ENCODE measurements at places on chromosomes 5 and 9.
A peak's percentile ranks its signal among the peaks of the same experiment; 100 is the strongest.

DNA sequence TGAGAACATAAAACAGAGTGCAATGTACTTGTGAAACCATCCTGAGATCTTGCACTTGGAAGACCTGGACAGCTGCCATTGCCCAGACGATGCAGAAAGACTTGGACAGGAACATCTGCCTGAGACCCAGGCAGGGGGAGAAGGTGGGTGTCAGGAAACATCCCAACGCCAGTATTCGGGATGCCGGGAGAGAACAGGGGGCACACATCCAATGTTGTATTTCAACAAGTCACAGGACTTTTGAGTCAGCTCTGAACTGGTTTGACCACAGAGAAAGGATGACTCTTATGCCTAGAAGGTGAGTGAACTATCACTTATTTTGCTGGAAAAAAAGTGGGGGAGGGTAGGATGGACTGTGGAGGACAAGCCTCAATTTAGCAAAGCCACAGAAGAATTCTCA is 124.6 kb downstream of the ROR2 start:
- no peak for DNase-seq

DNA sequence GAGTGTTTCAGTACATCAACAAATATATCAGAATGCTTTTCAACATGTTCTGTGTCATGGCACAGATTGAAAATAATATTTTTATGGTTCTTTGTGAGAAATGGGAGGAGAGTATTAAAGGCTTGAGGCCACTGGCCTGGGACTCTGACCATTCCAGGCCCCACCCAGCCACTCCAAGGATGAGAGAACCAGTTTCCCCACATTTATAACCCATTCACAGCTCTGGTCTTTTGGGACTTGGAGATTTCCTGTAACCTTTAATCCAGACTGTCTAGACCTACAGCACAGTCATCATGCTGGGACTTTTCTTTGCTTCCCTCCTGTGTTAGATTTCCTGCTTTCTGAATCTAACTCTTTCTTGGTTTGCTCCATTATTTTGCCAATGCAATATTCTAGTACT is 389.6 kb downstream of the KIAA0825 start:
- no peak for DNase-seq

DNA sequence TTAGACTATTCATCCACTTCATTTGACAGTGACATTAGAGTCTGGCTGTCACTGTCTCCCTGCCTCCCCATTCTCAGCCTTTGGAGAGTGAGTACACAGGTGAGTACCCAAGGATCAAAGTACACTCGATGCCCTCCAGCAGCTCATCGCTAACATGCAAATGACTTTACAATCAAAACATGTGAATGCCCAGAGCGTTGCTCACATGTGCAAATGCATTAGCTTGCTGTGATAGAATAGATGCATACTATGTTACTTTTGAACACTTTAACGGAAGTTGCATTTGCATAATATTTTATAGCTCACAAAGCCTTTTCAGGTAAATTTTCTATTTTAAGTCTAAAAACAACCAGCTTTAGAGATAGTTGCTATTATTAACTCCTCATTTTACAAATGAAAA is 107.6 kb downstream of the SYK start:
- DNase-seq, result peak; percentile 22

GRCh38 chr9:503881-504852 is 289.5 kb downstream of the DOCK8 start:
- DNase-seq, result no peak

DNA sequence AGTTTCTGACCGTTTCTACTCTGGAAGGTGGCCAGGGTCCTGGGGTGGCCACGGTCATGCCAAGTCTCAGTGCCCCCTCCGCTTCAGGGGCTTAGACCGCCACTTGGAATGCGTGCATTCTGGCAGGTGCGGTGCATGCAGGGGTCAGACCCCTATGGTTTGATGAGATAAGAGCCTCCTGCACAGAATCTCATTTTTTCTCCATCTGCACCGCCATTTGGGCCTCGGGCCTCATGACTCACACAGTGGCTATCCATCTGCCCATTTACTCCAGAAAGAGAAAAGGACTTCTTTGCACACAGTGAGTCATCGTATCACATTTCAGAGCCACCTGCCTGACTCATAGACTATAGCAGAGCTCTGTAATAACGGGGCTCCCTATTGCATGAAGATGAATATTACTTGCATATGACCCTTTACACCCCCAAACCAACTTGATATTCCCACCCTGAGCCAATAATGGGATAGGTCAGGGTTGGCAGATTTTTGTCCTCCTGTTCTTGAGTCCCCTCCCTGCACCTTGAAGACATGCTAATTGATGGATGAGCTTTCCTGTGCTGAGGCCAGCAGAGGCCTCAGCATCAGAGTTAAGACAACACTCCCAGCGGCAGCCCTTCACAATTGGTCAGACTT is 157.4 kb downstream of the NR3C1 start:
- no peak for DNase-seq

- DNase-seq, result no peak
Measured at GRCh38 chr9:91698266-91698665, 251.8 kb downstream of the ROR2 start.

DNA sequence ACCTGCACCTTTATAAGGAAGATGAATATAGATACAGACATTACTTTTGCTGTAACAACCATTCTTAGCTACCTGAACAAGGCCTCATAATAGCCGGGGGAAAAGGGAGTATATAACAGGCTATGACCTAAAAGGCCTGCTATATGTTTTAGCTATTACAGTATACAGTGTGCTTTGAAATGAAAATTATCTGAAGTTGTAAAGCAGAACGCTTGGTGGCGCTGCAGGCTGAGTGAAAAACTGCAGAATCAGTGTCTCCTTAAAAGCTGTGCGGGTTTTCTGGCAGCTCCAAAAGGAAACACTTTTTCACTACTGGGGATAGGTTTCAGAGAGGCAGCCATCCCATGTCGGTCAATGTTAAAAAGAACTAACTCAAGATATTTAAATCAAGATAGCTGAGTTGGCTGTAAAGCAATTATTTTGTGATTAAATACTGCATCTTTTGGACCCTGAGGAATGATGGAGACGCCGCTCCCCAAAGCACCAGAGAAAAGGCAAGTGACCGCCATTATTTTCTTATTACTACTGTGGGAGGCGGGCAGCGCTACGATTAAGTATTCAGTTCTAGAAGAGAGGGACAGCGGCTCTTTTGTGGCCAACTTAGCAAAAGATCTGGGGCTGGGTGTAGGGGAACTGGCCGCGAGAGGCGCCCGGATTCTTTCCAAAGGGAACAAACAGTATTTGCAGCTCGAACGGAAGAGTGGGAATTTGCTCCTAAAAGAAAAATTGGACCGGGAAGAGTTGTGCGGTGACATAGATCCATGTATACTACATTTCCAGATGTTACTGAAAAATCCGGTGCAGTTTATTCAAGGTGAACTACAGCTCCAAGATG is 5.9 kb downstream of the PCDHB6 start:
- DNase-seq, result no peak

DNA sequence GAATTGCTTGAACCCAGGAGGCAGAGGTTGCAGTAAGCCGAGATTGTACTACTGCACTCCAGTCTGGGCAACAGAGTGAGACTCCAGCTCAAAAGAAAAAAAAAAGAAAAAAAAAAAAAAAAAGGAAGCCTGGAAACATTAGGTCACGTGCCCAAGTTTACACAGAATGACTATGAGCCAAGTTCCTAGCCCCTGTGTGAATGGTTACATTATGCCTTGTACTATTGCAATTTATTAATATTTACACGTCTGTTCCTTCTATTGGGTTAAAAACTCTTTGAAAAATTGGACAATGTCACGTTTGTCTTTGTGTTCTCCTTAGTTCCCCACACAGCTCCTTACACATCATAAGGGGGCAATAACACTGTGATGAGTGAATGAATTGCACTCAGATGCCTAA is 33.5 kb upstream of the SLC28A3 start:
- no peak for DNase-seq

- no peak for DNase-seq
Measured at GRCh38 chr5:133478199-133478985, 133.9 kb downstream of the FSTL4 start.

- DNase-seq, result no peak
Measured at GRCh38 chr5:151363673-151364072, 16.3 kb upstream of the SLC36A2 start.

DNA sequence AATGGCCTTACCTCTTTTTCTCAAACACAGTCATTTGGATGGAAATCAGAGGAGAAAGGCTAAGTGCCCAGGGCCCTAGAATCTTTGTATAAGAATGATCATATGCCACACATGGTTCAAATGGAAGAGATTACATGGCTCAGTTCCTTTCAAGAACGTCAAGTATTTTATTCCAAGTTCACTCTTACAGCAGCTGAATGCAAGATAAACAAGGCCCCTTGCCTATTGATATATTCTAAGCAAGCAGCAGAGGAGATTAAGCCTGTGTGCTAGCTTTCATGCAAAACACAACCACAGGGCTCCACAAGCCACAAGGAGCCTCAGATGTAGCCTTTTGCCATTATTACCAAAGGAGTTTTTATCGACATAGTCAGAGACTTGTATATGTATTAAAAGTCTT is 55.3 kb upstream of the SLCO6A1 start:
- no peak for DNase-seq

GRCh38 chr9:91978740-91979414 is 28.8 kb upstream of the ROR2 start:
- no peak for DNase-seq

DNA sequence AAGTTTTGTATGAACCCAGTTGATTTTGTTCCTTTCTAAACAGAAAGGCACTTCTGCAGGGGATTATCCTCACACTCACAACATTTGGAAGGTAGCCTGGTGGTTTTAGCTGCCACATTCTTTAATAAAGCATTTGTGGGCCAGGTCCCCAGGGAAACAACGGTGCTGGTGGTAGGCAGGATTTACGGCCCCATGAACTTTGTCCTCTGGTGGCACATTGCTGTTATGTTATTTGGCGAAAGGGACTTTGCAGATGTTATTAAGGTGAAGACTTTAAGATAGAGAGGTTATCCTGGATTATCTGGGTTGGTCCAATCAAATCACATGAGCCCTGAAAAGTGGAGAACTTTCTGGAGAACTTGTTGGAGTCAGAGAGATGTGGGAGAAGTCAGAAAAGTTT is 86.3 kb upstream of the C9orf72 start:
- DNase-seq, result no peak

DNA sequence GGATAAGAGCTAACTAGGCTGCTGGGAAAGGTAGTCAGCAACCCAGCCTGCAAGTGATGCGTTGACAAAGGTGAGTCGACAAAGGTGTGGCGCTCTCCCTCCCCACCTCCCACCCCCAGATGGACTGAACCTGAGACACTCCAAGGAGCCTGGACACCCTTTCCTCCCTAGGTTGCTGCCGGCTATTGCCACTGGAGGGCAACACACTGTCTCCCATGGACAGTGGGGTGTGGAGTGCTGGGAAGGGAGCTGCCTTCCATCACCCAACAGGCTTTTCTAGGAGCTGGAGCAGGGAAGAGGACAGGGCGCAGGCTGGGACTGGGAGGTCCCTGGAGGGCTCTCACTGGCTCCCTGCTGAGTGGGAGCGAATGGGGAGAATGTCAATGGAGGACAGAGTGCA is 75.4 kb upstream of the ARAP3 start:
- DNase-seq, result no peak

GRCh38 chr9:132826621-132827365 is 51.3 kb downstream of the AK8 start:
- DNase-seq, result no peak

DNA sequence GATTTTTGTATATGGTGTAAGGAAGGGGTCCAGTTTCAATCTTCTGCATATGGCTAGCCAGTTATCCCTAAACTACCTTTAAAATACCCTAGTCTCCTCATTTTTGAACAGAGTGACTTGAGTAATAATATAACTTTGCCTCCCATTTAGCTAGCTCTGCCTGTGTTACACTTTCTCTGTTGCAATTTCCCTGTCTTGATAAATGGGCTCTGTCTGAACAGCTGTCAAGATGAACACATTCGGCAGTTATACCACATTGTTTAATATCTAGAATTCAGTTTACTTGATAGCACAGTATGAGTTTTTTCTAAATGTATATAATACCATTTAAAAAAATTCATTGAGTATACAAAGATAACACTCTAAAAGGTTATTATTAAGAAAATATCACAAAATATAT is 562.9 kb upstream of the FTMT start:
- no peak for DNase-seq

GRCh38 chr5:141001844-141002604 is 35.7 kb downstream of the PCDHAC2 start:
- no peak for DNase-seq

DNA sequence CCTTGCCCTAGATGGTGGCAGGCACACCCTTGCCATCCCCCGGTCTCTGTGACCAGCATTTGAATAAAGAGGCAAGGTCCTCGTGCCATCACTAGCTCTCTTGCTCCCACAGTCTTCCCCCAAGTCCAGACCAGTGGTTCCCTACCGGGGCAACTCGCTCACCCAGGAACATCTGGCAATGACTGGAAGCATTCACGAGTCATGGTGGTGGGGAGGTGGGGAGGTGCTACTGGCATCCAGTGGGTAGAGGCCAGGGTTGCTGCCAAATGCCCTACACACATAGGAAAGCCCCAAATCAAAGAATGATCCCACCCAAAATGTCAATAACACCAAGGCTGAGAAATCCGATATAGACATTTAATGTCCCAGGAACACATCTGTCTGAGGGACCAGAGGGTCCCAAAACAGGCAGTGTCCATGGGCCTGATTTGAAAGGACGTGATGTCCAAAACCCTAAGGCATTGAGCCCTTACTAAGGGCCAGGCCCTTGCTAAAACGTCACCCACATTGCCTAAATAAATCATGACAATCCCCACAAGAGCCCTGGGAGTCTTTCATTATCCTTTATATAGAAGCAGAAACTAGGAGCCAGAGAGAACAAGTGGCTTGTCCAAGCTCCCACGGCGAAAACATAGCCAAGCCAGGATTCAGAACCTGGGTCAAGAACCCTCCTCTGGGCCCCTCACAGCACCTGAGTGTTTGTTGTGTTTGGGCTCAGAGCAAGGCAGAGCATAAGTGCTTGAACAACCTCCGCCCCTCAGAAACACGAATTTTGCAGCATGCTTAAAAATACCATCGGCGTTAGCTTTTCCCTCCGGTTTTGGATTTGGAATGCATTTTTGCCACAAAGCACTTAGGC is 119.3 kb upstream of the WWC1 start:
- no peak for DNase-seq

GRCh38 chr5:80963966-80964481 is 3.9 kb downstream of the RASGRF2 start:
- DNase-seq, result no peak

DNA sequence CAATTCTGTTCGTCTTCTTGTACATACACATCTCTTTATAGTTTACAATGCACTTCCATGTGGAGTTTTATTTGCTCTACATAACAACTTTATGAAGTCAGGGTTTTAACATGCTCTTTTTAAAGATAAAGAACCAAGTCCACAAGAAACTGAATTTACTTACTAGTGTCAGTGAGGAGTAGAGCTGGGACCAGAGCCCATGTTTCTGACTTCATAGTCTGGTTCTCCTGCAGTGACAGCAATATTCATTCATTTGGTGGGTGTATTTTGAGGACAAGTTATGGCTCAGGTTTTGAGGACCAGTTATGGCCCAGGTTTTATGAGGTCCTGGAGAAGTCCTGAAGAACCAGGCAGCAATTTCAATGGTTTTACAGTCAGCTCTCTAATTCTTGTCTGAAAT is 481.9 kb upstream of the TNC start:
- DNase-seq, result no peak

- no peak for DNase-seq
Measured at GRCh38 chr9:120235081-120235480, 344.9 kb downstream of the CDK5RAP2 start.

Data from NCI-H1048 (cell line).